ENCODE measurements at places on chromosomes 3 and 15.
A peak's percentile ranks its signal among the peaks of the same experiment; 100 is the strongest.

DNA sequence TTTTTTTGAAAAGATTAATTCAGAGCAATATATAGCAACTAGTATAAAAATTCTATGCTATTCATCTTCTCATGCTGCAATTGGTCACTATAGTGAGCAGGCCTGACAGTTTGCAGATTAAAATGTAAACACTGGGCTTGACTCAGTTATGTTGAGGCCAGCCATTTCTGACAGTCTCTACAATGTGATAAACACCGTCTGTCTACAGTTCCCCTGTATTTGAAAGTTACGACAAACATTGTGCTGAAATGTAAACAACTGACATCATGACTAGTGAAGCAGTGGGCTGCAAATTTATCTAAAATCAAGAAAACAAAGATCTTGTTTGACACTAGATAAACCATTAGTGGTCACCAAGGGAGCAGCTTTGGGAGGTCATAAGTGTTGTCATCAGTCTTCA lies 197.4 kb downstream of the ISL2 start:
- no peak for DNase-seq

DNA sequence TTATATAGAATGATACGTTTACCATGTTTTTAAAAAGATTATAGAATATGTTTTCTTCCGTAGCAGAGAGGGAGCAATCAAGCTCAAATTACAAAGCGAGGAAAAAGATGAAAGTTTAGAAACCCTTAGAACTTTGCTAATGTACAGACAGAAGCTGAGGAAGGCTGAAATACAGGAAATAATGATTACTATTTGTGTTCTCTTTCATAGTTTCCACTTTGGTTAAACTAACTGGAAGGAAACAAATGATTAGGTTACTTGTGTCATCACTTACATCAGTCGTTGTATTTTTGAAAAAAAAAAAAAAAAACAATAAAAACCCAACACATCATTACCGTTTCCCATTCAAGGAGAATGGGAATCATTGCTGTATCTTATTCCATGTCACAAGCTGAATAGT lies 337.8 kb upstream of the CBLB start:
- DNase-seq = no peak

GRCh38 chr15:79769069-79769481 lies 127.7 kb downstream of the MTHFS start:
- DNase-seq = no peak

DNA sequence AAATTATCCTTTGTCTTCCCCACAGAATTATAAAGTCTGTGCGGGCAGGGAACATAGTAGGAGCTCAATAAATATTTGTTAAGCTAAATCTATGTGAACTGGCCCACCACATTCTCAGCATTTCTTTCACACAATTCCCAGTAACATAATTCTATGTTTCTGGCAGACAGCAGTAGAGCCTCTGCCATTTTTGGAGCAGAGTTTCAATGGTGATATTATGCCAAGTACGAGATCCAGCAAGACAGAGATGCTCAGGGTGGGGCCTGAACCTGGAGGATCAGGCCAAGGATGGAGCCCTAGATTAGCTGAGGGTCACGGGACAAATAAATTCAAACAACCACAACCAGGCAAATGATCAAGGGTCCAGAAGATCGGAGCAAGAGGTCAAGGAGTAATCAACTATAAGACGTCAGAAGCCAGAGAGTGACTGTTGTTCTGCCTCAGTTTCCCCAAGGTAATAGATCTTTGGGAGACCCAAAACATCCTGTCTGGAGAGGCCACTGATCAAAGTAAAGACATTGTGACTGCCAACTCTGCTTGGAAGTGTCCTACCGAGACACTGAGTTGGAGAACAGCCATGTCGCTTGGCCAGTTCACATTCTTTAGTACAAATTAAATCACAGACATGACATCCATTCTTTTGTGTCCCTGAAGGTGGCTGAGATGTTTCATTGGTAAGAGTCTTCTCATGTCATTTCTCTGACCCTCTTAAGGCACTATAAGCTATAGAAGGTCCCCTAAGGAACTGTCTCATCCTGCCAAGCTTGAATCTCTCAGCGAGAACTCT lies 15.4 kb downstream of the SRGAP3 start:
- DNase-seq = no peak

GRCh38 chr15:83835479-83835878 lies 181.6 kb downstream of the ADAMTSL3 start:
- DNase-seq = no peak

GRCh38 chr15:48647962-48648361 lies 2.5 kb upstream of the FBN1 start:
- no peak for DNase-seq

GRCh38 chr15:88400591-88401250 lies 66.5 kb downstream of the MRPL46 start:
- DNase-seq = no peak

- DNase-seq = peak; percentile 42
Observed at GRCh38 chr15:49645941-49646340, 25.1 kb downstream of the DTWD1 start.

DNA sequence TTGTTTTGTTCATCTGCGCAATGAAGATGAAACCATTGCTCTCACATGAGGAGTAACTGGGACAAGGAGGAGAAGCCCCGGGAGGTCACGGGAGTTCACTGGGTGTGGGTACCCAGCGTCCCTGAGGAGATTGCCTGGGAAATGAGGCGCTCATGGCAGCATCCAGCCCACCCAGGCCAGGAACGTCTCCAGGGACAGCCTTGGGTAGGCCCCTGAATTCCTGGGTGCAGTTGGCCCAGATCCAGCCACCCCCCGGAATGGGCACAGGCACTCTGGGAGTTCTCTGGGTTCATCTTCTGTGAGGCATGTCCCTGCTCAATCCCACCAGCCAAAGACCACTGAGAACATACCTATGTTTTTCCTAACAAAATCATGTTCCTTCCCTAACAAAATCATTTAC lies 18.5 kb downstream of the BFSP2 start:
- DNase-seq = no peak

DNA sequence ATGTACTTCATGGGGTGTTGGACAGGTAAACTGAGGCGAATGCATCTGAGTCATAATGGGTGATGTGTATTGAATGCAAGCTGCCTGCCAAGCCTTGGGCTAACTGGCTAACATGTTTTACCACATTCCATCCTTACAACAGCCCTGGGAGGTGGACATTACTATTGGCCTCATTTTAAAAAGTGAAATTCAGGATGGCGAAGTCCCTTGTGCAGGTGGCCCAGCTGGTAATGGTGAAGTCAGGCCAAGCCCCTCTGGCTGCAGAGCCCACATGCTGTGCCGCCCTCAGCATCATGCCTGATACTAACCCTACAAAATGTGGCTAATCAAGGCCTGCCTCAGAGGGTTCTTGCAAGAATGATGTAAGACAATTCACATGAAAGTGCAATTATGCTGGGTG lies 60.0 kb upstream of the CHD2 start:
- no peak for DNase-seq

GRCh38 chr3:59262076-59262498 lies 212.3 kb upstream of the CFAP20DC start:
- DNase-seq = no peak

GRCh38 chr15:39499042-39499441 lies 81.8 kb upstream of the THBS1 start:
- DNase-seq = no peak

- DNase-seq = no peak
Observed at GRCh38 chr3:141413801-141414689, 45.7 kb downstream of the ZBTB38 start.

DNA sequence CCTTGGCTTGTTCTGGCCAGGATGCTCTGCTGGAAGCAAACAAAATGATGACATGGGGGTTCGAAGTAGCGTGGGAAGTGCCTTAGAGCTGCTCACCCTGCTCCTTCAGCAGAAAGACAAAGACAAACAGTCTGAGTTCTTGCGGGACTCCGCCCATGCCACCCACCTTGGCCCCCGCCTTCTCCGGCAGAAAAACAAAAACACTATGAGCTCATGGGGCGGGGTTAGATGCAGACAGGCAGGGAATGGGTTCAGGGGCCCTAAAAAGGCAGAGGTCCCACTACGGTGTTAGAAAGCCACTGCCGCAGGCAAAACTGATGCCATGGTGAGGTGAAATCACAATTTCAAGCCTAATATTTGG lies 9.7 kb upstream of the NCKIPSD start:
- no peak for DNase-seq

- DNase-seq = no peak
Observed at GRCh38 chr3:125077864-125078263, 22.1 kb upstream of the HEG1 start.

- no peak for DNase-seq
Observed at GRCh38 chr3:180743813-180744590, 64.7 kb upstream of the CCDC39 start.

DNA sequence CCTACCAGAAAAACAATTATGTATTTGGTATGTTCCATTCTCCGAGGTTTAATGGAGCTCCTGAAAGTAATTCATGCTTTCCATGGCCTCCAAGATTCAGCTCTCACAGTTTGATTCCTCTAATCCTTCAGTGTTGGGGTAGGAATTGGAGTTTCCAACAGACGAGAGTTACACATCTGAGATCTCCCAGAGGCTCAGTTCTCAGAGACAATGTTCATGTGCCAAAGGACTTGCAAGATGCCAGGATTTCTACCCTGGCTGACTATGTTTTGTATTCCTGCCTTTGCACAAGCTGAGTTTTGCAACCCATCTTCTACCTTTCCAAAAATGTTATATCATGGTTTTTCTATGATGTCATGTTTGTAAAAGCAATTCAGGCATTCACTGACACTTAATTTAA lies 322.9 kb downstream of the ERC2 start:
- DNase-seq = no peak

- no peak for DNase-seq
Observed at GRCh38 chr3:122640437-122640999, 40.1 kb upstream of the PARP14 start.

DNA sequence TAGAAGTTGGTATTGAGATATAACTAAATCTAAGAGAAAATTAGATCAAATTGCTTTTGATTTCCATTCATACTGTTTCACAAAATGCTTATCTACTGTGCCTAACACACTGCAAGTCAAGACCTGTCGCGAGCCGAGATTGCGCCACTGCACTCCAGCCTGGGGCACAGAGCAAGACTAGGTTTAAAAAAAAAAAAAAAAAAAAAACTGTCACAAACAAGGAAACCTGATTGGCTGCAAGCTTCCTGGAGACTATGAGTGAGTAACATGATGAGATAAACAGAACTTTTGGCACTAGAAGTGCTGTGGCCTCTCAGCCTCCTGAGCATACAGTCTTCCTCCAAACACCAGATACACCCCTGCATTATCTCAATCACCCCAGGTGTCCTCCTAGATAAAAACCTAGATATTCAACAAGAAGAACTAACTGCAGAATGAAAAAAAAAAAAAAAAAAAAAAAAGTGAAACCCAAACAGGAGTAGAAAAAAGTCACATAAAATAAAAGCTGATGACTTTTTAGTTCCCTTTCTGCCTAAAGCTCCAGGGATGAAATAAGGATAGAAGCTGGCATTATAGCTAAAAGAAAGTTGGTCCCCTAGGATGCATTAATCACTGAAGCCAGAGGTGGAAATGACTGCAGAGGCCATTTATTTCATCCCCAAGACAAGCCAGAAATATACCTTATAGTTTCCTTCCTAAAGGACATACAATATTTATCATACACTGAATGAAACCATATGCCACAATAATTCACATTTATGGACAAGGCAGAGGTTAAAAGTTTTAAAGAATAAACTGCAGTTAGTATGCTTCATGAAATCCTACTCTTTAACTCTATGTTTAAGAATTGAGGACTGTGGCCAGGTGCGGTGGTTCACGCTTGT lies 82.4 kb downstream of the P3H2 start:
- no peak for DNase-seq

- DNase-seq = no peak
Observed at GRCh38 chr3:66475386-66476020, 25.3 kb downstream of the LRIG1 start.

- DNase-seq = no peak
Observed at GRCh38 chr15:38220606-38221273, 31.9 kb upstream of the SPRED1 start.

- DNase-seq = no peak
Observed at GRCh38 chr15:90547540-90547939, 17.8 kb downstream of the CRTC3 start.
